ENCODE measurements at places on chromosomes 1 and 21.

DNA sequence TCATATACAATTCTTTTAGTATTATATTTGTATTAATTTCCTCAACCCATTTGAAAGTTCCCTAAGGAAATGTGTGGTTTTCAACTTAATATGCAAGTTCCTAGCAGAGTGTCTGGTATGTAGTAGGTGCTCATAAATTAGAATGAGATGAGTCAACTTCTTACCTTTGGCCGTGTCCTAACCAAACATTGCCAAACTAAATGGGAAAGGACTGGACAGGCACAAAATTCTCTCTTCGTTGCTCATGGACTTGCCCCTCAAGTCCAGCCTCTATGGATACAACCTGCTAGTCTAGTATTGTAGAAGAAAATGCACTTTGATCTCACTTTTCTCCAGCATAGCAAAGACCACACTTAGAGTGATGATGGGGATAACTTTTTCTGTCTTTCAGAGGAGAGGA is 11.6 kb upstream of the MRPS14 start:
- DNase-seq, result no peak

DNA sequence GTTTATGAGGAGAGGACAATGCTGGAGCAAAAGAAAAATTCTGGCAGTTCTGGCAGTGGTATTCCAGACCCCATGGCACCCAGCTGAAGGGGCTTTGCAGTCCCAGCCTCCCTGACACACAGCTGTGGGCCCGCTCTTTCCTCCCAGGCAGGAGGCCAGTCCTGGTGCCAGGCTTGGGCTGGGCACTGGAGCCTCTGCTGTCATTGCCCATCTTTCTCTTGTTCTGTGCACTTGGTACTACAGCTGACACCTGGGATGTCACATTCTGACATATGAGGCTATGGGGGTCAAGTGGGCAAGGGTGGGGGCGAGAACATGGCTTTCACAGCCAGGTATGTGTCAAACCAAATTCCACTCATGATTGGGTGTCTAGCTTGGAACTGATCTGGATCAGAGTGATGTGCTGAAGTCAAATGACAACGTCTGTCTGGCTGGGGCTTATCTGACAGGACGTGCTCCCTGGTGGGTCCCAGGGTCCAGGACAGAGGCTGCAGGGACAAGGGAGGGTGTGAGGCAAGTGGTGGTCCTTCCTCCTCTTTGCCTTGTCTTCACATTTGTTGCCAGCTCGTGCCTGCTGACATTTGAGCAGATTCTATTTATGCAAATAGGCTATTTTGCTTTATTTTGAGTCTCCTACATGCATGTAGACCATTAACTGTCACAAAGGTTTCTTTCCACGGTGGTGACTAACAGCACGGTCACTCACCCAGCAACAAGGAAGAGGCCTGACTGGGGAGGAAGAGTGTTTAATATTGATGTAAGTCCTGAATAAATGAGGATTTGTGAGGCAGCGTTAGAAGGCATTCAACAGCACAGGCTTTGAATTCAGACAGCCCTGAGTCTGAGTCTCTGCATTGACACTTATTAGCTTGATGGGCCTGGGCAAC is 336.3 kb downstream of the PBX1 start:
- no peak for DNase-seq

- DNase-seq, result no peak
Observed at GRCh38 chr1:45769261-45769932, 18.9 kb upstream of the IPP start.

DNA sequence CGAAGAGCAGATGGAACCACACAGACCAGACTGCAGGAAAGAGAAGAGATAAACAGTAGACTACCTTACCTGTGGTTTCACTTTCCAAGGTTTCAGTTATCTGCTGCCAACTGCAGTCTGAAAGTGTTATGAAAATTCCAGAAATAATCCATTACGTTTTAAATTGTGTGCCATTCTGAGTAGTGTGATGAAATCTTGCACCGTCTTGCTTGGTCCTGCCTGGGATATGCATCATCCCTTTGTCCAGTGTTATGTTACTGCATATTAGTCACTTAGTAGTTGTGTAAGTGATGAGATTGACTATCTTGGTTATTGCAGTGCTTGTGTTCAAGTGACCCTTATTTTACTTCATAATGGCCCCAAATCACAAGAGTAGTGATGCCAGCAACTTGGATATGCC is 33.9 kb downstream of the DNAJC6 start:
- no peak for DNase-seq

DNA sequence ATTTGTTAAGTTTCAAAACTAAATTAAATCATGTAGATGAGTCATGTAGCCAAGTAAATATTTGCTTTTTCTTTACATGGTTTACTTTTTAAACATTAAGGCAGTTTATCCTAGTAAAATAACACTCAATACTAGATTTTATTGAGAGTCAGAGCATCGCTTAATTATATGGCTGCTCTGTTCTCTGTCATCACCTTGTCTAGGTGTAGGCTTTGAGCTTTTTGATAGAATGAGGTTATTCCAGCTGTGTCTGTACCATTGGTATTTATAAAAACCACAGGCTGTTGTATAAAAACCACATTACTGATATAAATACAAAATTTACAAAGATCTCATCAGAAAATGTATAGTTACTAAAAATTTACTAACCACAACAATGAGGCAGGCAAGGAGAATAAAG is 42.5 kb upstream of the GPR52 start:
- no peak for DNase-seq

DNA sequence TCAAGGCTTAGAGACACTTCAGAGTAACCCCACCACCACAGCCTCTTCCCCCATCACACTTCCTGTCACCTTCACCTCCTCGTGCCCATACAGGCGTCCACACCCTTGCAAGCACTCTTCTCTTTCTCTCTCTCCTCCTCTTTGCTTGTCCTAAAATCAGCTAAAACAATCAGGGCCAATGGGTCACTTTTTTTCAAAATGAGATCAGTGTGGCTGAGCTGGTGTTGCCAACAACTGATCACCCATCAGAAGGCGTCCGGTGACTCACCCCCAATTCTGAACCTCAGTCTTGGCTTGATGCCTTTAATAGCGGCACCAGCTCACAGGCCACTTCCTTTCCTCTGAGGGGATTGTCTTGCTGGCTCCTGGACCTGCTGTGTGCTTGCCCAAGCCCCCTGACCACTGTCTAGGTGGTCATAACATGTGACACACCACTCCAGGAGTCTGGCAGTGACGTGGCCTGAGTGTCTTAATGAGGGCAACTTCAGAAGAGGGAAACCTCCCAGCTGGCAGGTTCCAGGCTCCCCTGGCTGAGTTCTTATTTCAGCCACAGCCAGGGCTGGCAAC is 1.6 kb downstream of the DRAXIN start:
- DNase-seq, result no peak

DNA sequence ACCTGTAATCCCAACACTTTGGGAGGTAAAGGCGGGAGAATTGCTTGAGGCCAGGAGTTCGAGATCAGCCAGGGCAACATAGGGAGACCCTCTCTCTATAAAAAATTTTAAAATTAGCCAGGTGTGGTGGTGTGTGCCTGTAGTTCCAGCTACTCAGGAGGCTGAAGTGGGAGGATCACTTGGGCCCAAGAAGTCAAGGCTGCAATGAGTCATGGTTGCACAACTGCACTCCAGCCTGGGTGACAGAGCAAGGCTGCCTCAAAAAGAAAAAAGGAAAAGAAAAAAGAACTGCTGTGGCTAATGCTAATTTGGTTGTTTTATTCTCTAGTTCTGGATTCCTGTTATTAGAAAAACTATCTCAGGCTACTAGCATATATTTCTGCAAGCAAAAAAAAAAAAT is 29.8 kb downstream of the DBT start:
- DNase-seq, result no peak

GRCh38 chr1:169043823-169044222 is 62.7 kb upstream of the ATP1B1 start:
- DNase-seq, result no peak

DNA sequence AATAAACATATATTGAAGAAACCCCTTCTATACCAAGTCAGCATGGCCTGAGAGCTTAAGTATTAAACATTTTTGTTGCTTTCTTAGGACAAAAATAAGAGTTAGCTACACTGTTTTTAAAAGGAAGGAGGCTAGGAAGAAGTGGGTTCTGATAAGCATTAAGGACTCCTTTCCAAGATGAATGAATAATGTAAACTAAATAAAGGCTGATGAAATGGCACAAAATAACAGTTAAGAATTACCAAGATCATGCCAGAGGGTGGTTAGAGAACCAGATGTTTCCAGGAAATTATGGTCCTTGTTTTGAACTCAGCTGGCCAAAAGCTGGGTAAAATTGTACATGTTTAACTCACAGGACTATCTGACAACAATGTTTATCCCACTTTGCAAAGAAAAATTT is 114.1 kb upstream of the ETS2 start:
- DNase-seq, result no peak

GRCh38 chr1:111190931-111191451 is 9.5 kb downstream of the DENND2D start:
- DNase-seq, result no peak

GRCh38 chr1:33168556-33169289 is 13.1 kb downstream of the TRIM62 start:
- no peak for DNase-seq

DNA sequence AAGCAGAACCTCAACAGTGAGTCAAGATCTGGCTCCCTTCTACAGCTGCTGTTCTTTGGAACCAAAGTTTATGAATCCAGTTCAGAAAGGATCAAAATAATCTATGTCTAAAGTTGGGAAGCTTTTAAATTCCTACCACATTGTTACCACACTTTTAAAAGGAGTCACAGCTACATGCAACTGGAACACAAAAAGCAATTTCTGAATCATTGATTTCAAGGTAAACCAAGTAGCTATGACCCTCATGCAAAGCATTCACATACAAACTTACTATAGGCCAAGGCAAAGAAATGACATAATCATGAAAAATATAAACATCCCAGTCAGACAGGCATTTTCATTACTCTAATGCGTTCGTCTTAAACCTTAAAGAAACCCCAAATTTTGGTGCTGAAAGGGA is 3.5 kb downstream of the SIPA1L2 start:
- DNase-seq, result no peak

DNA sequence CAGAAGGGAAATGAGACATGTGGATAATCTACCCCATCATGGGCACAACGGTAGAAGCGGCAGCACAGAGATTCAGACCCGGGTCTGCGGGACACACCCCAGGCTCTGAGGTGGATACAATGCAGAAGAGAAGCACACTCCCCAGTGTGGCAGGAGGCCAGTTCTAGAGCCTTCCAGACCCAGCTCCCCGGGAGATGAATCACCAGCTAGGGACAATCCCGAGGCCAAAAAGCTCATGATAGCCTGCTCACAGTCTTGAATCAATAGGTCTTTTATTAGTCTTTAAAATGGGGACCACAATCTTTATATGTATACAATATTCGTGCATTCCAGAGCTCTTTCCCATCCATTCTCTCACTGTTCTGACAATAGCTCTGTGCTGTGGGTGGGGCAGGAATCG is 57.3 kb upstream of the DIRAS3 start:
- no peak for DNase-seq

GRCh38 chr1:32733582-32734321 is 31.2 kb upstream of the SYNC start:
- no peak for DNase-seq

DNA sequence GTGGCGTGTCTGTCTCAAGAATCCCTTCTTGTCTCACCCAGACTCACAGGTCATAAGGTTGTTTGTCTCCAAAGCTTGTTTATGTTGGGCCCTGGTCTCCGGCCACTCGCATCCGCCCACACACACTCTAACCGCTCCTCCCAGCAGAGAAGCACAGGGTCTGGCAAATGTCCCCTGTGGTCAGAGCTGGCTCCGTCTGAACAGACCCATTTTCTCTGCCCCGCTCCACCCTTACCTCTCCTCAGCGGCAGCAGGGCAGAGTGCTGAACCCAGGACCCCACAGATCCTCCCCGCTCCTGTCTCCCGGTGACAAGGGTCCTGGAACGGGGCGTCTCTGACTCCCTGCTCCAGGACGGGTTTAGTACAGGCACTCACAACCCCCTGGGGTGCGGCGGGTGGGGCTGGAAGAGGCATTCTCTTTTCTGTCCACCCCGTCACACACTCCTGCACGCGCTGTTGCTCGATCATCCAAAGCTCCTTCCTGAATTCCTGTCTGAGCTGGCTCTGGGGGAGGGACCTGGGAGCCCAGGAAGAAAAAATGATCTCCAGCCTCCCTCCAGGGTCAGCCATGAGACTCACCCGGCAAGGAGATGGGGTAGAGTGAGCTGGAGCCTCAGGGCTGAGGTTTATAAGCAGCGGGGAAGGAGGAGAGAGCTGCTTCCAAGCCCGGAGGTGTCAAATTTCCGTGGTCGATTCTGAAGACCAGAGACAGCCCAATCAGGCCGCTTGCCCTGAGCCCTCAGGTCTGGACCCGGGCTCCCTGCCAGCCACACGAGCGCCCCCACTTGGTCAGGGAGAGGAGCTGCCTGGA is at the start of gene S100A13:
TSS of gene S100A13 (minus strand) at position 602 of the 811 bp plus-strand sequence. CDS start 1,033 bp downstream, outside the sequence.
- no peak for DNase-seq

DNA sequence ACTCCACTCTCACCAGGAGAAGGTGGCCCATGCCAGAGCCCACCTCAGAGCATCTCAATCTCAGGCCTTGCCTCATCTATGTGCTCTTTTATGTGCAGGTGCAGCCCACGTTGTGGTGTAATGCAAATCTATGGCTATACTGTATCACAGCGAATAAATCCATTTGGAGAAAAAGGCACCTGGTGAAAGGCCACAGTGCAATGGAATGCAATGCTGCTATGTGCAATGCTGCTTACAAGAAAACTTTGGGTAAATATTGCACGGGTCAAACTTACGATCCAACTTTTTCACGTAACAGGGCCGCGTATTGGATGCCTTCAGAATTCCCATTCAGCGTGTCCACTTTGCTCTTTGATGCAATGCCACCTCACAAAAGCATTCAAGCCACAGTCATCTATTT is 13.5 kb downstream of the ZBTB18 start:
- DNase-seq, result no peak

DNA sequence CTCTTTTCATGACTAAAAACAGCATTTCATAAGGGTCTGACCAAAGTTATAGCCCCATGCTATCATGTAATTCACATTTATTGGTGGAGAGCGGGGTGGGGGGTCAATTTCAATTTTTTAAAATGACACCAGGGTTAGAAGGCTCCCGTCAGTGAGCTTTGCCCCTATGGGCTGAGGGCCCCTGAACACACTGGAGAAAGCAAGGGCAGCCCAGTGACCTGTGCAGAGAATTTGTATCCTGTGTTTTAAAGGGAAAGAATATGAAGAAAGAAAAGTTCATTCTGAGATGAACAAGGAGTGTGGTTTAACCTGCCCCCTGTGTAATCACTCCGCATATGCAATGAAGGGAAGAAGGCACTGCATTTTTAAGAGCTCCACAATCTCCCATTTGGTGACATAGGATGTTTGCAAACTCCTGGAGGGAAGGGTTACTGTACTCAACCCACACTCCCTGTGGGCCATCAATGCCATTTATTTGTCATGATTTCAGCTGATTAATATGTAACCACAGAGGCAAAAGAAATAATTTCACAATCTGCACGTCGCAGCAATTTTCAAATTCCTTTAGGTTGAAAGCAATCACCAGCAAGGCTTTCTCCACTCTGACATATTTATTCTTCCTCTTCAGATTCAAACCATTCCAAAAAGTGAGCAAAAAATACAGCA is 95.6 kb downstream of the ZNF281 start:
- no peak for DNase-seq

DNA sequence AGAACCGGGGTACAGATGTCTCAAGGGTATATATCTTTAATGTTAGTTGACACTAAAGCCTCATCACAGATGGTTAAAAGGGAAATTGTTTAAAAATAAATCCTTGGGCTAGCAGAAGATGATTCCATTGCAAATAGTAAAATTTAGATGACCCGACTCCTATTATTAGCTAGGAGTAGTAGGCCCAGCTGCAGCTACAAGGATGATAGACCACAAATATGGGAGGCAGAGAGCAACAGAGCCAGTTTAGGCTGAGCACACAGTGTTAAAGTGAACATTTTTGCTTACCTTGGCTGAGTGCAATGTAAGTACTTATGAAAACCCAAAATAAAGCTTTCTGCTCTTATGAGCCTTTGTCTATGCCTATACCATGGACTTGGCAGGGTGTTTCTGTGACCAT is 100.5 kb upstream of the COL11A1 start:
- no peak for DNase-seq
